ENCODE measurements at places on chromosomes 7 and 10. TPM values are rescaled to one million over a fixed set of nuclear protein-coding genes. Genes with fewer than 3 reads are reported as not detected.
A peak's percentile ranks its signal among the peaks of the same experiment; 100 is the strongest.

- no peak for DNase-seq
Measured at GRCh38 chr10:101660256-101660655, 34.7 kb downstream of the FBXW4 start.

DNA sequence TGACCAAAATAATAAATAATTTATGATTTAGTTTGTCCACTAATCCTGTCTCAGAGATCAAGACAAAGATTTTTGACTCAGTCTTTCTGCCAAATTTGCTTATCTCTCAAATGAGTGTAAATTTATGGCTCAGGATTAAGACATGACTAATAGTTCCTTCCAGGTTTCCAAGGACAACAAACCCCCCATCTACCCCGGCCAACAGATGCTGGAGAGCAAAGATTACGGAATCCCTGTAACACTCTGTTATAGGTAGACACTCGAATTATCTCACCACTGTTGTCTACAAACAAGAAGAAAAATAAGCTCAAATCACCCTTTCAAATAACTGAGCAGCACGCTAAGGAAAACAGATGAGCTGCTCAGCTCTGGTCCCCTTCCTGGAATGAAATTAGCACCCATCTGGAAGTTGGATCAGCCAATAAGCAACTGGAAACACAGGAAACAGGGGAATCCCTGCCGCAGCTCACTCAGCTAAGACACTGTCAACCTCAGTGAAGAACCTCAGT, 56.8 kb upstream of the SVIL start:
- no peak for DNase-seq

GRCh38 chr10:5632446-5632845, 33.9 kb downstream of the ASB13 start:
- DNase-seq: no peak

- no peak for DNase-seq
Measured at GRCh38 chr7:130993671-130994365, 259.8 kb upstream of the KLF14 start.

DNA sequence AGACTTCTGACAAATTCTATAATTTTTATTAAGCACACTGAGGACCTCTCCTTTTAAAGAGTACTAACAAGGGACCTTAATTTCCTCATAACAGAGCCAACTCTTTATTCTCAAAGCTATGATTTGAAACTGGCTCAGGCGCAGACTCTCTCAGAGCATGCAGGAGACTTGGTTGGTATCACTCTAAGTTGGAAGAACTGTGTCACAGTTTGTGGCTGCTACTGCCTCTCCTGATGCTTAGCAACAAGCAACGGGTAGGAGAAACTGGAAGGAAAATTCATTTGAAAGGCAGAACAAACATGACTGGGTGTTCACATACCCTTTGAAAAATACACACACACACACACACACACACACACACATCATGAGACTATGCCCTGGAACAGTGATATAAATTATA, 33.3 kb downstream of the ENO4 start:
- DNase-seq: no peak

DNA sequence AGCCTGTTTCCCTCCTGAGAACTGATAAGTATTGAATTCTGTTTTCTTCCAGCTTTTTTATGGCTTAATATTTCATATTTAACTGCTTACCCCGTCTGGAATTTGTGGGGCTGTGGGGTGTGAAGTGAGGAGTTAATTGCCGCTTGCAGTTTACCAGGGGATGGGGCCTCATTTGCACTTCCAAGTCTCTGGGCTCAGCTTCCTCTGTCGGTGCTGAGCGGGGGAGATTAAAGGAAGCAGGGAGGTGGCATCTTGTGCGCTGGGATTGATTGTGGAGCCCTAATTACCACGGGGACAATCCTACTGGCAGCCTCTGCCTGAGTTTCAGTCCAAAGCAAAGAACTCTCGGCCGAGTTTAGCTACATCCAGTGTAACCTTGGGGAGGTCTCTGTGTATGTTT, 33.4 kb downstream of the ELFN1 start:
- no peak for DNase-seq

GRCh38 chr7:142626420-142627035, 122.7 kb upstream of the PRSS1 start:
- DNase-seq: peak; percentile 57

DNA sequence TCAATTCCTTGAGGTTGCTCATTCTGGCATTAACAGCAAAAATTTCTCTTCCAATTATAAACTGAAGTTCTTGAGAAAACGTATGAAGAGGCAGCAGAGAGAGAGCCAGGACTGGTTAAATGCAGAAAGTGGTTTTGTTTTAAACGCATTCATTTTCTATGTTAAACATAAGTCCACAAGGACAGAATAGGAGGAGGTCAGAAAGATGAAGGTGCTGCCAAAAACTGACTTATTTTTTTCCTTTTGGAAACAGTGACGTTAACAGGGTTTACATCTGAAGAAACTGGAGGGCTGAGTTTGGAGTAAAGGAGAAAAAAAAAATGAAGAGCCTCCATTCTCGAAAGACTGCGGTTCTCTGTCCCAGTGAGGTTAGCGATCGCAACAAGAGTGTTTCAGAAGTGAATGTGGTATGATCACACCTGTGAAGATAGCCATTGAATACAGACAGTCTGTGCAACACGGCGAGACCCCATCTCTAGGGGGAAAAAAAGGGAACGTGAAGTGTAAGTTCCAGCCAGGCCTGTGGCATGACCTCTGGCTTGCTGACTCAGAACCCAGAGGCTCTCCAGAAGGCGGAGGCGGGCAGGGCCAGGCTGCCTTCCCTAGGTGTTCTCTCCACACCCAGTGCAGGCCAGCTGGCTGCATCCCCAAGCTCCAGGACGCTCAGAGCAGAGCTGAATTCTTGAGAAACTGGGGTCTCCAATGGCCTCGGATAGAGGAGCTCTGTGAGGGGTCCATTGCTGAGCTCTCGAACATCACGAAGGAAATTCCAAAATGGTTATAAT, 84.0 kb downstream of the CHST15 start:
- DNase-seq: no peak

- no peak for DNase-seq
Measured at GRCh38 chr10:86663046-86663345, 5.3 kb upstream of the LDB3 start.

DNA sequence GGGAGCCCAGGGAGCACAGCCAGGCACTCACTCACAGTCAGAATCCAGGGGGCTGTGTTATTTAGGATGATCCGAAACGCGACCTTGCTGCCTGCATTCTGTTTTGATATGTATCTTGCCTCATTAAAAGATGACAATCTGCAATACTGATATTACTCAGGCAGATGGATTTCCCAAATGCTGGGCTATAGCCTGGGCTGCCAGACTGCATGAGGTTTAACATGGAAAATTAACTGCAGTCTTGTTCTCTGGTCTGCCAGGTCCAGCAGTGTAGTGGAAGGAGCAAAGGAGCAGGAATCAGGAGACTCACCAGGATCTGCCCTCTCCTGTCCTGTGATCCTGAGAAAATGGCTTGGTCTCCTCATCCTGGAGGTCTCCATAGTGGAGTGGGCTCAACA, 258.1 kb downstream of the PAXIP1 start:
- no peak for DNase-seq

DNA sequence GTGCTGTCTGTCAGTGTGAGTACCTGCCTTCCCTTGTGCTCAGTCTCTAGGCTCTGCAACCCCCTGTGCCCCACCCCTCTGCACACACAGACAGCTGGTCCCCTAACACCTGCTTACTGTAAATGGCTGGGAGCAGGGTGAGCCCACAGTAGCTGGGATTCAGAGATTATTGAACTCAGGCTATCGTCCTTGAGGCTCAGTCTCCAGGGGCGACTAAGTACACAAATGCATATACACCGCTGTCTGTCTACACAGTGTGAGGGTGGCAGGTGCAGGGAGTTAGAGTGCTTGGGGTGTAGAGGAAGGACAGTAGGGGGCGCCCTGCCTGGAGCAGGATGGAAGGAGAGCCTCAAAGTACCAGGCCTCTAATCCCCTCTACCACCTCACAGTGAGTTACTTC, 12.9 kb downstream of the UPP1 start:
- DNase-seq: no peak

DNA sequence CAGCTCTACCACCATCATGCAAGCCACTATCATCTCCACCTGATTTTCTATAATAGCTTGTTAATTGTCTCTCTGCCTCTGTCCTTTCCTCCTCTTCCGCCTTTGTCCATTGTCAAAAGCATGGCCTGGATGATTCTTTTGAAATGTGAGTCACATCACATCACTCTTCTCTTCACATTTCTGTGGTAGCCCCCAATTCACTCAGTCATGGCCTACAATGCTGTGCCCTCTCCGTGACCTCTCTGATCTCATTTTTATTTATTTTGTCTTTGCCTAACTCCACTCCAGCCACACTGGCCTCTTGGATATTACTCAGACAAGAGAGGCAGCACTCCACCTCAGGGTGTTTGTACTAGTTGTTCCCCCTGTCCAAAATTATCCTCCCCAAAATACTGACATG, 4.9 kb upstream of the ABCB4 start:
- no peak for DNase-seq

GRCh38 chr10:73553761-73554160, 37.4 kb downstream of the USP54 start:
- DNase-seq: no peak

- no peak for DNase-seq
Measured at GRCh38 chr7:31432836-31433340, 81.0 kb upstream of the ITPRID1 start.

DNA sequence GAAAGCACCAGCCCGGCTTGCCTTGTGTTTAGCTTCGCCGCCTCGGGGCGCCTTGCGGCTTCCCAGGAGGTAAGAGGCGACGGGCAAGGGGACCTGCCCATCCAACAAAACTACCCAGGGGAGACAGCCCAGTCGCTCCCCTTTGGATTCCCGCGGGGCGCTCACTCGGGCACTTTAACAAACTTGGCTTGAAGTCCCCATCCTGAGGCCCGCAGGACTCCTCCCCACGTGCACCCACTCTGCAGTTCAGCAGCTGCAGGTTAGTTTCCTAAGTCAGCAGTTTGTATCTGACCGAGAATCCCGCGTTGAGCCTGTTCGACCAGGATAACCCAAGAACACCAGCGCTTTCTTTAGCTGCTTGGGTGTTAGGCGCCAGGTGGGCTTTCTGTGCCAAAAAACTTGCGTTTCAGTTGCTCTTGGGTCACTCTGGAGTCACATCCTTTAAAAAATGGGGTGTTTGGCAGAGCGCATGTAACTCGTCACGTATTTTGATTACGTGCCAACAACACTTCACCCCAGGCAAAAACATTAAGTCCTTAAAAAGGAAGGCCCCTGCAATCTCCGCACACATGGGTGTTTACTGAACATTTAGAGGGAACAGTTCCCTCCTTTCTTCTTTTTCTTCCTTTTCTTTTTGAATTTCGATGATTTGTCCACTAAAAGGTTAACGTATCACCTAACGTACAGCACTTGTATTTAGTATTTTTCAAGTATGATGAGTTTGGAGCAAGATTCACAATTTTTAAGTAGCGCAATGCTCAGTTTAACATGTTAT, 876 bp downstream of the DNAH11 start:
- no peak for DNase-seq

- no peak for DNase-seq
Measured at GRCh38 chr10:119254335-119254734, 47.0 kb downstream of the GRK5 start.

DNA sequence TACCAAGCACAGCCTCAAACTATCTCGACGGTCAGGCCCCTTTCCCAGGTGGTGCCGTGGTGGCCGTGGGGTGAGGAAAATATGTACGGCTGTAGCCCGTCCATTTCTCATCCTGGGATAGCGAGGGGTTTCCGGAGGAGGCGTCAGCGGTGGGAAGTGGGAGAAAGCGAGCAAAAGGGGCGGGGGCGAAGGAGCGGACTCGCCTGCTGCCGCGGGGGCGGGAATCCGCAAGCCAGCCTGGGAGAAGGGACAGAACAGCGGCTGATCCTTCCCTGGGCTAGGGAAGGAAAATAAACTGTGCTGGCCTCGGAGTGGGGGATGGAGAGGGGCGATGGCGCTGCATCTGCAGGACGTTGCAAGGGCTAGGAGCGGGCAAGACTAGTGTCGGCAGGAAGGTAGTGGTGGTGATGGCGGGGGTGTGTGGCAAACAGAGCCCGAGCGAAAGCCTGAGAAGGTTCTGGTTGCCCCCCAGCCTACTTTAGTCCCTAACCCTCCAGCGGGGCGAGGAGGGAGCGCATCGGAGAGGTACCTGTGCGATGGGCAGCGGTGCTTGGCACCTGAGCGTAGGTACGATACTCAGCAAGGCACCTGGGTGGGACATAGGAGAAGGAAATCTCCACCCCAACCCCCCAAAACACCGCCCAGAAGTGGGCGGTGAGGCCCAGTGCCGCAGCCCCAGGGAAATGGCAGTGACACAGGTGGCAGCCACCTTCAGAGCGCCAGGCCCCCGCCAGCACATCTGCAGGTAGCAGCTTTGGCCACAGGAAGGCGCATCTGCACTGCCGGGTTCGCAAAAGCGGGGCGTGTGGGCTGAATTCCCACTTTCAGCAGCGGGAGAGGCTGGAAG, 49.9 kb upstream of the STEAP1B start:
- DNase-seq: peak; percentile 45

DNA sequence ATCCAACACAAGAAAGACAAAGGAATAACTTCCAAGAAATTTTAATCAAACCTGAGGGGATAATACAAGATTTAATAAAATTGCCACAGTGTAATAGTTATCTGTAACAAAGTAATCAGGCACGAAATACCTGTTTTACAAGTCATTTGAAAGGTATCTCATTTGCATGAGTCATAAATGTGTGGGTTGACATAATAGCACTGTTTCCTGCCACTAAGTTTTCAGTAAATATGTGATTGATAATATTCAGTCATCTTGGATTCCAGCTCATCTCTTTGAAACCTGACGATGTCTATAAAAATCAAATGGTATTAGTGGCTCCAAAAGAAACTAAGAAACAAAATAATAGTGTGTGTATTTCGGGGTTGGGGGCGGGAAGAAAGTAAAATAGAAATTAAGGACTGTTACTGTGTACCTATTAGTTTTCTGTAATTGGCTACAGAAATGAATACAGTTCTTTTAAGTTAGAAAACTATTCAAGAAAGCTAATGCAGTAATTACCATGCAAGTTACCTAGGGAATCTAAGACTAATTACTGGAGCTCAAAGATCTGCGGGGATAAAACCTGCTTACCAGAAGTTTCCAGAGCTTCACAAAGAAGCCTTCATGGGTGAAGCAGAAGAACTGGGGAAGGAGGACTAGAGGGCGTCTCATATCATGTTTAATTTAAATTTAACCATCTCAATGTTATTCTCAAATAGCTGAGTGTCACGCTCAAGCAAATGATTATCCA, 100.7 kb downstream of the ST8SIA6 start:
- DNase-seq: no peak

- no peak for DNase-seq
Measured at GRCh38 chr10:114616516-114616915, 41.6 kb downstream of the ABLIM1 start.

The SCART1 gene
- 0.28 TPM for total RNA-seq

The IFIT2 gene
- 37.3 TPM for total RNA-seq

The GPR26 gene
- not detected for total RNA-seq

The ACADSB gene
- total RNA-seq: 23.3 TPM

The OPALIN gene
- not detected for total RNA-seq

The PNLIPRP3 gene
- not detected for total RNA-seq

The CUX1 gene
- total RNA-seq: 14.5 TPM

The PRKAG2 gene
- 19.4 TPM for total RNA-seq

The XRCC2 gene
- 21.4 TPM for total RNA-seq

The STEAP2 gene
- not detected for total RNA-seq

The GIMAP2 gene
- total RNA-seq: 40.7 TPM

The NUTM2D gene
- 1.9 TPM for total RNA-seq
